RKO (cell line): ENCODE measurements at places on chromosomes 11 and 22.
A peak's percentile ranks its signal among the peaks of the same experiment; 100 is the strongest.

- peak; percentile 91 for DNase-seq
These were observed 31.4 kb downstream of the PISD start for GRCh38 chr22:31630331-31631329.

DNA sequence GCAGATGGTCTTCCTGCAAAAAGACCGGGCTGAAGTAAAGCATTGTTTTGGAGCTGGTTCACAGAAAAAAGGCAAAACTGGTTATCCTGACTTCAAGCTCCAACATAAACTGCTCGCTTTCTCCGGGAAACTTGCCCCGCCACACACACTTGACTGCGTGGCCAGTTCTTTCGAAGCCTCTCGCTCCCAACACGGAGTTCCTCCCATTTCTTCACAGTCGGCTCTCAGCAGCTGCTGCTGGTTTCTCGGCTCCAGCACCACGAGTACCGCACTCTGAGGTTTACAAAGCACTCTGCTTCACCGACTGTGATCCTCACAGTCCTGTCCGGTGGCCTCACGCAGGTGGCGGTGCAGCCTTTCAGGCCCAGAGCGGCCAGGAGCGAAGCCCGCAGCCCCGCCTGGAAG is 264 bp downstream of the CHEK1 start:
- DNase-seq: no peak

- no peak for DNase-seq
These were observed 48.5 kb upstream of the PPP2R1B start for GRCh38 chr11:111814557-111815320.

DNA sequence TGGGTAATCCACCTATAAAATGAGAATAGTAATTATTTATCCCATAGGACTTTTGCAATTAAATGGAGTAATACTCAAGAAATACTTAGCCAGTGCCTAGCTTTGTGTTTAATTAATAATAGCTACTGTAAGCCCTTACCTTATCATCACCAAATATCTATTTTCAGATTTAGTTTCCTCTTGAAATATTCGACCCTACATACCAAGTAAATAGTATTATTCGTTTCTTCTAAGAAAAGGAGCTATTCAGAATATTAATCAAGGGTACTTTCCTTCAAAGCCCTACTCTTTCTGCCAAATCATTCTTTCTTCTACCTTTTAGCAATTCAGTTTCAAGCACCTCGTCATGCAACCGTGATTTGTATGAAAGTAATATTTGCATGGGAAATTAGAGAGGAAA is 6.7 kb downstream of the FBXO3 start:
- no peak for DNase-seq

DNA sequence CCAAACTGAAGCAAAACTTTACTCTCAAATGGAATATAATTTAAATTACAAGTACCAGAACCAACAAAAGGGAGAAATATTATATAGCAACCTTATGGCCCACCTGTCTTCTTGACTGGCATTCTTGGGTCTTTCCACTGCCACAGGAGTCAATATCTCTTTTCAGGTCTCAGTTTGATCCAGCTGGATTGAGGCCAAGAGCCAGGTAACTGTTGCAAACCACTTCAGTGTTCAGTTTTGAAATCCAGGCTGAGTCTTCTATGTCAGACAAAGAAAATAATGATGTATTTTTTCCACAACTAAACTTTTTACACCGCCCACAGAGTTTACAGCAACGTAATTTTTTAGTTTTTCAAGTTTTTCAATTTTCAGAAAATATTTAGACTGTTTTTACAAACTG is 648 bp downstream of the DLG2 start:
- DNase-seq: no peak

DNA sequence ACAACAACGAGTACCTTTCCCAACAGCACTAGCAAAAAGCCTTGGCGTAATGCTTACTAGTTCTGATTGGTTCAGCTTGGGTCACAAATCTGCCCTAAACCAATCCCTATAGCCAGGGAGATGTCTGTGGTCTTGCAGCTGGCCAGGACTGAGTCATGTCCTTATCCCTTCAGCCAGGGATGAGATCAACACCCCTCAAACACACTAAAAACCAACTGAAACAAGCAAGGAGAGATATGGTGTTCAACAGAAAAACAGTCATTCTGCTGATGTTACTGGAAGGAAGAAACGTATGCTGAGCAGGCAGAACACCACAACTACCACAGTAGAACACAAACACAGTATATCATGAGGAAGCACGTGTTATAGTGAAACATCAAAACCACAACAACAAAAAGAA is 375.6 kb downstream of the LARGE1 start:
- DNase-seq: peak; percentile 16

- DNase-seq: no peak
These were observed 5.6 kb downstream of the SLC29A2 start for GRCh38 chr11:66365711-66366619.

- DNase-seq: no peak
These were observed 20.2 kb downstream of the FOLR3 start for GRCh38 chr11:72155751-72156150.

DNA sequence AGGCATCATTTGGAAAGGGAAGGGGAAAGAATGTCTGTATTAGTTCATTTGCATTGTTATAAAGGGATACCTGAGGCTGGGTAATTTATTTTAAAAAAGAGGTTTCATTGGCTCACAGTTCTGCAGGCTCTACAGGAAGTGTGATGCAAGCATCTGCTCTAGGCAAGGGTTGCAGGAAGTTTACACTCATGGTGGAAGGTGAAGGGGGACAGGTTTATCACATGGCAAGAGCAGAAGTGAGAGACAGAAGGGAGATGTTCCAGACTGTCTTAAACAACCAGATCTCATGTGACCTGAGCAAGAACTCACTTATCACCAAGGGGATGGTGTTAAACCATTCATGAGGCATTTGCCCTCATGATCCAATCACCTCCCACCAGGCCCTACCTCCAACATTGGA is 90.6 kb downstream of the CCDC83 start:
- DNase-seq: no peak

- DNase-seq: no peak
These were observed 96.1 kb downstream of the KIF18A start for GRCh38 chr11:28011813-28012212.

- no peak for DNase-seq
These were observed 8.2 kb upstream of the PLA2G3 start for GRCh38 chr22:31148488-31148887.

DNA sequence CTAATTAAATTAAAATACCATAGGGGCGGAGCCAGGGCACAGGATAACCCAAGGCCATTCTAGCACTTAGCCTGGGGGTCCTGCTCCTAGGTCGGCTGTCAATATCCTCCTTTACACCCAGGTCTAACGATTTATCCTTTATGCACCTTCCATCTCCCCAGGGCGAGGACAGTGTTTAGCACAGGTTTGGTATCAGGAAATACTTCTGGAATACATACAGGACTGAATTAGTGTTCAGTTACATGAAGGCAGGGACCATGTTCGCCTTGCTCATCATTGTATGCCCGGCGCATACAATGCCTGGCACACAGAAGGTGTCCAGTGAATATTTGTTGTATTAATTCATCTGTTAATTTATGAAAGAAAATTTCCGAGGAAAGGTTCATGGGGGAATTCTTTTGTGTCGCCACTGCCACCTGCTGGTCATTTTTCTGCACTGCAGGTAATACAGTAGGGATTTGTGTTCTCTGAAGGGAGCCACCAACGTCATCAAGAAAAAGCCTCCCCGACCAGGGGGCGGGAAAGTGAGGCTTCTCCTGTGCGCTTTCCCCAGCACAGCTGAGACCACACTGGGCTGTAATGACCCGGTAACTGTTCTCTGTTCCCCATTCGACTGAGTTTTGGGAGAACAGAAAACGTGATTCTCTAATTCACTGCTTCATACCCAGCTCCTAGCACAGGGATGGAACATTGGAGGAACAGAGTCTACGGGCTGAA is 68.7 kb upstream of the ASPHD2 start:
- DNase-seq: peak; percentile 73

DNA sequence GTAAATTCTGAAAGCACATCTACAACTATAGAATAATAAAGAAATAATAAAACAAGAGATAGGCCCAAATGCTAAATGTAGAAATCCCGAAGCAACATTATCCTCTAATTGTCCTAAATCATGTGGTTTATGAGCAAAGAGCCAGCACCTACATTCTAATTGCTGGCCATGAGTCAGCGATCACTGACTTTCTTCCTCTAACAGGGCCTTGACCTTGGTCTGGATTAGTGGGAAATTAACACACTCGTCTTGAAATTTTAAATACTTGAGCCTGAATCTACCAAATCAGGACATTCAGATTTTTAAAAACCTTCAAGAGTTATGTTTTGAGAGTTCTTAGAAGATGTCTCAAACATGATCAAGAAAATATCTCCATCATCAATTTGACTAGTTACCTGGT is 727.6 kb downstream of the METTL15 start:
- DNase-seq: no peak

DNA sequence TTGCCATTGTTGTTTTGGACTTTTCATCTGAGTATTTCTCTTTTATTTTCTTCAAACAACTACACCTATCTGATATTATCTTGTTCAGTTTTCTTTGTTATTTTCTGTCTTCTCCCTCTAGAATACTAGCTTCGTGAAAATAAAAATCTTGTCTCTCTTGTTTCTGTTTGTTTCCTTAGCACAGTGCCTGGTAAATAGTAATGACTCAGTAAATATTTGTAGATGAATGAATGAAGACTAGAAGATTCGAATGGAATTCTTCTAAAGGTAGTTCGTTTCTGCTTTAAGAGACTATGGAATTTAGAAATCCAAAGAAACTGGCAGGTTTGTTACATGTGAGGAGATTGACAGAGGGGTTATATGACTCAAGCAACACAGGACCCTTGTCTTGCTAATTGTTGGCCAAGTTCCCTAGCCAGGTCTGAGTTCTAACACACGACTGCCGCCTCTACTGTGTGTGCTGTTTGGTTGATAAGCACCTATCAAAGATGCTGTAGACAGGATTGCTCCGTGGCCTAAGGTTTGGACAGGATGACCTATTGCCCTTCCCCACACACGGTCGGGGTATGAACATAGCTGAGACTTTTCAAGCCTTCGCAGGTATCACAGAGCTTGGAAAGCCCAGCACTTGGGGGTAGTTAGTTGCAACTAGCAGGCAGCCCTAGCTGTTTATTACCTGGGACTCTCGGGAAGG is 831 bp upstream of the TMEM135 start:
- DNase-seq: peak; percentile 11

GRCh38 chr22:32536352-32536751 is 61.7 kb downstream of the FBXO7 start:
- no peak for DNase-seq

GRCh38 chr22:50691521-50691920 is 18.9 kb downstream of the SHANK3 start:
- DNase-seq: peak; percentile 64

DNA sequence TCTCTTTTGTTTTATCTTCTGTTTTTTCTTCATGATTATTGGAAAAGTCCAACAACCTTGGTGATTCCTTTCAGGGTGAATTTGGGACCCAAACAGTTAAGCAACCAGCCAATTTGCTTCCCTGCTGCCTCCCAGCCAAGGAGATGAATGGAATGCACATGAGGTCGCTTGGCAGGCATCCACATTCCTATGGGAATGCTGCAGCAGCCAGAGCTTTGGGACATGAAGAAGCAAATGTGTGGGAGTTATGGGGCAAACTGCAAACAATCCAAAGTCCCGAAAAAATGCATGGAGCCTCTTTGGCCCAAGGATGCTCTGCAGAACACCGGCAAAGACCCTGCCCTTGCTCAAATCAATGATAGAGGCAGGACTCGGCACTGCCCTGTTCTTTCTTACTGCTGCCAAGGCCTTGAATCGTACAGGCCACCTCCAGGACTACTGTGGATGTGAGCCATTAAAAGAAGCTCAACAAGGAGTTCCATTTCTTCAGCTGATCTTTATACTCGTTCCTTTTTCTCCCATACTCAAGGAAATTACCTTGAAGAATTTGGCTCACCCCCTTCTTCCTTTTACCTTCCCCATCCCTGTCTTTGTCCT is 117.3 kb upstream of the TEAD1 start:
- peak; percentile 12 for DNase-seq

DNA sequence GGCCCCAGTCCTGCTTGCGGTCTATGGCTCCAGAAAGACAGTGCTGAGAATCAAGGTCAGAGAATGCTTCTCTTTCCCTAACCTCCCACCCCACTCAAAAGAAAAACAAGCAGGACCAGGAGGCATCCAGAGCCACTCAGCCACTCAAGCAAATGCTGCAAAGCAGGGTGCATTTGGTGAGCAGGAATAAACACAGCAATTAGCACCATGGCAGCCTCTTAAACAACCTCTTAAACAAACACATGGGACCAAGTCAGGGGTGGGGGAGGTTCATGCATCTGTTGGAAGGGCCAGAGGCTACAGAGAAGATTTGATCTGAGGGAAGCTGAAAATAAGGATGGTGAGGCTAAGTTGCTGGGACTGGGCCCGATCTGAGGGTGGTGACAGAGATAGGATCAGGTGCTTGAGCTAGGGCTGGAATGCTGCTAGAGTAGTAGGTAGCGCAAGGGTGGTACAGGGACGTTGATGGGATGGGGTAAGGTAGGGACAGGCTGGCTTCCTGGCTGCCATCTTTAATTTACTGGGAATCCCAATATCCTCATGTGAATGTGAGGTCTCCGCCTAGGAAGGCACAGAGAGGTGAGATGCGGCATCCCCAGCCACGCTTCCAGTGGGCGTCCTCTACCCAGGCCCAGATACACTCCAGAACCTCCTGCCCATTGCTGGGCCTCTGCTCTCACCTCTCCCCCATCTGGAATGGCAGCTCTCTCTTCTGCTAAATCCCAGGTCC is 26.6 kb upstream of the LMO1 start:
- no peak for DNase-seq

- no peak for DNase-seq
These were observed 9.4 kb downstream of the IGLL1 start for GRCh38 chr22:23570681-23571080.

- no peak for DNase-seq
These were observed 172.3 kb downstream of the LDLRAD3 start for GRCh38 chr11:36116161-36116560.

- peak; percentile 69 for DNase-seq
These were observed 28.7 kb downstream of the CHRDL2 start for GRCh38 chr11:74702383-74703007.

DNA sequence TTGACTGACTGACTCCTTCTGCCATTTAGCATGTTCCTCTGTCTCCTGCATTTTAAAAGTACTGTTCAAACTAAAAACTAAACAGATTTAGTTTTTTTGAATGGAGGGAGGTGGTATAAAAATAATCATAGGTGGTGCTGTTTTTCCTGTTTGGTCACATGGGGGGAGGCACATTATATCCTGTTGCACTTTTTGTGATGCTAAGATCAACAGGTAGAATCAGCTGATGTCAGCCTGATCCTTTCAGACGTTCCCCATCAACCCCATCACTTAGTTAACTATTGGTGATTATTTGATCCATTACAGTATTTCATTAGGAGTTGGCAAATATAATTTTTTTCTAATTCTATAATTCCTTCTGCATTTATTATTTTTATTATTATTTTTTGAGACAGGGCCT is 5.1 kb upstream of the OSBP2 start:
- no peak for DNase-seq

DNA sequence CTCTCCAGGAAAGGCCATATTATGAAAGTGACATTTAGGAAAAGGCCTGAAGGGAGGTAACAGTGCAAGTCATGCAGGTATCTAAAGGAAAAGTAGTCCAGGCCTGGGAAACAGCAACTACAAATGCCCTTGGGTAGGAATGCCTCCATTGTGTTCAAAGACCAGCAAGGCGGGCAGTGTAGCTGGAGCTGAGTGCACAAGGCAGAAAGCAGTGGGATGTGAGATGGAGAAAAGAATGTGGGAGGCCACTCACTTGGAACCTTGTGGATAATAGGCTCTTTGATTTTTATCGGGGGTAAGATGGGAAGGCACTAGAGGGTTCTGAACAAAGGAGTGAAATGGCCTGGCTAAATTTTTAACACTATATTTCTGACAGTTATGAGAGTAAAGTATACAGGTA is 188.6 kb downstream of the PGR start:
- DNase-seq: no peak
